ENCODE measurements at places on chromosomes 3 and 15. TPM values are rescaled to one million over a fixed set of nuclear protein-coding genes. Genes with fewer than 3 reads are reported as not detected.

CSPG5 gene
- 0.22 TPM for total RNA-seq

CADPS gene
- 11.3 TPM for total RNA-seq

IMPG2 gene
- 0.11 TPM for total RNA-seq

SRGAP3 gene
- total RNA-seq = 5.1 TPM

- no peak for DNase-seq
Observed at GRCh38 chr15:67319961-67320360, 65.4 kb downstream of the IQCH start.

DNA sequence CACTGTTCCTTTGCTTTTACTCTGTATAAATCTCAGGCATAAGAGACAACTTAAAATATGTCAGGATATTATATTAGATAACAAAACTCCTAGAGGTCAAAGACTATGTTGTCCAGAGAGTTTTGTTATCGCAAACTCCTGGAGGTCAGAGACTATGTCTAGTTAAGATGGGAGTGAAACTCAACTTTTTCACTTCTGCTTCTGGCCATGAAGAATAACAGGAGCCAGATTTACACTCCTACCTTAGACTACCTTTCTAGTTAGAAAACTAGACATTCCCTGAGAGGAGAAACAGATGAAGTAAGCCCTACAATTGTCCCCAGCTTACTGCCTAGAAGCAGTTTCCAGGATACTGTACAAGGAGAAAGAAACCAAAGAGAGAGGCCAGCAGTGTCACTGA lies 255.4 kb upstream of the UBE2E1 start:
- no peak for DNase-seq

DNA sequence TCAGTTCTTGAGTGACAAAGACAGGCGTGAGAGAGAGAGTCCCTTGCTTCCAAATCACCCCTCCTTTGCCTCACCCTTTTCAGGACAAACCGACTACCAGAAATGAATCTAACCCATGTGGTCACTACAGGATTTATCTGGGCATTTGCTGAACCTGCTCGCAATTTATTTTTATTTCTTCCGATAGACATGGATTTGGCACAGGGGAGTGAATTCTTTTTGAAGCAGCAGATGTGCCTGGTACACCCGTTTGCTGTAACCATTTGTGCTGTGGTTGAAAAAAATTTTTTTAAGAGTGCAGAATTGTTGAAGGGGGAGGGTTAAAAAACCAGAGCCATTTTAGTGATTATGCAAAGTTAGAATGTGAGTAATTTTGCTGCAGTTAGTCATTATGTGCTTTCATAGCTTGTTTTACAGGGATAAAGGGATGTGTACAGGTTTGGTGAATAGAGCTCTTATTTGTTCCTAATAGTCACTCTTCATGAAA lies 442.0 kb downstream of the LPP start:
- DNase-seq = no peak

DNA sequence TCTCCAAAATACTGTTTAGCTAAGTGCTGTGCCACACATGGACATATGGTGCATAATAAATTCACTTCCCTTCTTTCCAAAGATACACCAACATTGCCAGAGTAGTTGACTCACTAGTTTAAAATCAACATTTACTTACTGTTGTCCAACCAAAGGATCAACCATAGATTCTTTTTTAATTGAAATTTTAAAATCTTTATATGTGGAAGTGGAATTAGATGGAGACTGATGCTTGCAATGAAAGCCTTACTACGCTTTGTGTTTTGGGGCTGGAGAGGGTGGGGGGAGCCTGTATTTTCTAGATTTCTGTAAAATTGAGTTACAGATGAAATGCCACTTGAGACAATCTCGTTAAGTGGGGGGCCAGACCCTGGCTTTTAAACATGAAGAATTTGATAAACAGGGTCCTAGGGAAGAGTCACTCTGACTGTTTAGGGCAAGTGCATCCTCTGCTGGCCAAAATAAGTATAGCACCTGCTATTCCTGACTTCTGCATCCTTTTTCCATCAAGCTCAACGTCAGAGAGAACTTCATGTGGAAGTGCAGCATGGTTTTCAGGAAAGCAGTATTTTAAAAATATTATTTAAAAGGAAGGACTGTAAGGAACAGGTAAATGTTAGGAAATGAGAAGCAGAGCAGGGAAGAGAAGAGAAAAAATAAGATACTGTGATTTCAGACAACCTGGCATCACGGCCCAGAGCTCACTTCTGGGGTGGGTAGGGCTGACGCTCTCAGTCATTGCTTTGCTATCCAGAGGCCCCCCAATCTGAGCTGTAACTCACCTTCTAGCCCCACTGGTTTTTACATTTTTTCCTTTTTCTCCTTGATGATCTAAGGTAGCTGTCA lies 76.7 kb downstream of the BOC start:
- DNase-seq = no peak

DNA sequence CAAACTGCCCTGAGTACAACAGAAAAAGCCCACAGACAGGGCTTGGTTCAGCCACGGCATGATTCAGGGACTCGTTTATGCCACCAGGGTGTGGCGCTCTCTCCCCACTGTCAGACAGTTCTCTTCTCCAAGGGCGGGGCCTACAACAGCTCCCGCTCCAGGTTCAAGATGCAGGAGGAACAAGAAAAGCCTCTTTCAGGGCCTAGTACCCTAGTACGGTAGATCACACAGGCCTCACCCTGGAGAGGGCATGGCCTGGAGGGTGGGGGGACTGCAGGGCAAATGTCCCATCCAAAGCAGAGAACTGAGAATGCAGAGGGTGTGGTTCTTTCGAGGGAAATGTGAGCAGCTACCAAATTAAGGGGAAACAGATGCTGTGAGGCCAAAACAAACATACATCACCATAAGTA lies 12.0 kb downstream of the MESD start:
- DNase-seq = peak; percentile 74
